Inflammatory macrophage (primary cell): ENCODE measurements at places on chromosomes 12 and 14.

- DNase-seq = no peak
Measured at GRCh38 chr14:53638966-53639365, 317.7 kb downstream of the BMP4 start.

DNA sequence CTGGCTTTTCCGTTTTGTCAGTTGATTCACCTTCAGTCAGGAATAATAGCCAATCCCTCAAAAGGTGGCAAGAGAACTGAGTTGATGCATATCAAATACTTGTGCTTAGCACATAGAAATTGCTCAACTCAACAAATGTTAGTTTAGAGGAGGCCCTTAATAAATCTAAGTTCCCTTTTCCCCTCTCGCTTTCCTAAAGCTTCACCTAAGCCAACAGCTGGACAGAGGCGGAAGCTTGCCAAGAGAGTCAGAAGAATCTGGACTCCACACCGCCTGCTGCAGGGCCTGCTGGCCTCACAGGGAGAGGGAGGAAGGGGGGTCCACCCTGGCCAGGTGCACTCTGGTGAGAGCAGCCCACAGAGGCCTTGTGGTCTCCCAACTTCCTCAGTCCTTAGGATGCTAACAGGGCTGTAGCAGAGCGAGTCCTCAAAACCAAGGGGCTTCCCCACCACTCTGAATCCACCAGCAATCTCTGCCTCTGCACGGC is 213.1 kb downstream of the CHST11 start:
- peak; percentile 86 for DNase-seq

DNA sequence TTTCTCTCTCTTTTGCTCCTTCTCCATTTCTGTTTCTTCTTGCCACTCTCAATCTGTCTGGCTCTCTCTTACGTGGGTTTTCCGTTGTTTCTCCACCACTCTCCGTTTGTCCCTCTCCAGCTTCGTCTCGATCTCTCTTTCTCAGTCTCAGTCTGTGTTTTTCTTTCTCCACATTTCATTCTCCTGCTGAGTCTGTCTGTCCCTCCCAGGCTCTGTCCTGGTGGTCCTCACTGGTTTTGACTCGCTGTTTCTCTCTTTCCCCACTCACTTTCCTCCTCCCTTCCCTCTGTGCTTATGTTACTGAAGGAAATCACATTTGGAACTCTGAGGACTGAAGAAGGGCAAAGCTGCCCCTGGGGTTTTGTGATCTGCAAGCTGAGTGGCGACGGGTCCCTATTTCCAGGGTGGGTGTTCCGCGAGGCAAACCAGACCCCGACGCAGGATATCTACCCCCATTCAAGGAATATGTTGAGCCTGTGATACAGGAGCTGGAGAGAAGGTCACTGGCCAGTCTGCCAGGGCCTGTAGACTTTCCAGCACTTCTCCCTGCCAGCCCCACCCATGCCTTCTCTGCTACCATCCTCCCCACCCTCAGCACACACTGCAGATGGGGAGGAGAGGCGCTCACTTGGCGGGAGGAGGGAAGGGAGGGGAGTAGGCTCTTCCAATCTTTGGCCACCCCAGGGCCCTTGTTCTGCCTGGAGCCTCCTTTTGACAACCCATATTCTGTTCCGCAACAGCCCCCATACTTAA is 102.7 kb upstream of the MAP1LC3B2 start:
- no peak for DNase-seq

GRCh38 chr14:32510815-32511214 is 181.7 kb downstream of the AKAP6 start:
- DNase-seq = no peak

GRCh38 chr12:89733579-89734201 is 25.1 kb upstream of the ATP2B1 start:
- peak; percentile 47 for DNase-seq

DNA sequence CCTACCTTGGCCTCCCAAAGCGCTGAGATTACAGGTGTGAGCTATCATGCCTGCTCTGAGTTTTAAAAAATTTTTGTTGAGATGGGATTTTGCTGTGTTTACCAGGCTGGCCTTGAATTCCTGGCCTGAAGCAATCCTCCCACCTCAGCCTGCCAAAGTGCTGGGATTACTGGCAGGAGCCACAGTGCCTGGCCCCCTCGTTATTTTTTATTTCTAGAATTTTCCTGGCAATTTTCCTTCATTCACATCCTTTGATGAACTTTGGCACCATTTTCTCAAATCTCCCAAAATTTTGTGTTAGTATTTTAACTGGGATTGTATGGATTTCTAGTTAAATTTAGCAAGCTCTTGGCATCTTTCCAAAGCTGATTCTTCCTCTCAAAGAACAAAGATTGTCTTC is 24.6 kb upstream of the SCARB1 start:
- DNase-seq = no peak
